T-helper 22 cell (primary cell): ENCODE measurements at places on chromosomes 4 and X.
A peak's percentile ranks its signal among the peaks of the same experiment; 100 is the strongest.

DNA sequence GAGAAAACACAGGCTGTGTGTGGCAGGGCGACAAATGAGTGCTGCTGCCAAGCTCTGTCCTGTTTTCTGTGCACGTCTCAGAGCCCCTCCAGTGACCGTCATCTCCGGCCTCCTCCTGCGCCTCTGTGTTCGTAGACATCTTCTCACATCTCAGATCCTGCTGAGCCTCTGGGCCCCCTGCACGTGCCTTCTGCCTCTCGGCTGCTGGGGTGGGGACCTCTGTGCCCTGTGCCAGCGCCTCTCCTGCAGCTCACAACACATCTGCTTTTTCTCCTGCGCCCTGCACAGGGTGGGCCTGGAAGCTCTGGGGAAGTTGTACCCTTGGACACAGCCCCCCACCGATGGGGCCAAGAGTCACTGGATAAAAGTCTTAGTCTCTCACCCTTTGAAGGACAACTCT lies 2.4 kb upstream of the CTAG2 start:
- DNase-seq, result no peak

DNA sequence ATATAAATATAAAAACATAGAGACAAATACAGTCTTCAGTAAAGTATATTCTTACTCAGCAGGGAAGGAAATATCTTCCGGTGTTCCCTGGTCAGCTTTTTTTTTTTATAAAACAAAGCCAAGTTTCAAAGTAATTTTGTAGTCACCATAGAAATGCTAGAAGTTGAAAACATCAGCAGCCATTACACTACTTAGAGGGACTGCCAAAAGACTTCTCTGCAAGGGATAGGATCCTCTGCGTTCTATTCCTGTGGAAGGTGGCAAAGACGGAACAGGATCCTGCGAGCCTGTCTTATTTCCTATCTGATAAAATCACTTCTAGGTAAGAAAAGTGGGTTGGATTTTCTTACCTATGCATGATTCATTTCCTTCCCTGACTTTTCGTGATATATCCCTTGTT lies 19.4 kb downstream of the CLDN22 start:
- no peak for DNase-seq

DNA sequence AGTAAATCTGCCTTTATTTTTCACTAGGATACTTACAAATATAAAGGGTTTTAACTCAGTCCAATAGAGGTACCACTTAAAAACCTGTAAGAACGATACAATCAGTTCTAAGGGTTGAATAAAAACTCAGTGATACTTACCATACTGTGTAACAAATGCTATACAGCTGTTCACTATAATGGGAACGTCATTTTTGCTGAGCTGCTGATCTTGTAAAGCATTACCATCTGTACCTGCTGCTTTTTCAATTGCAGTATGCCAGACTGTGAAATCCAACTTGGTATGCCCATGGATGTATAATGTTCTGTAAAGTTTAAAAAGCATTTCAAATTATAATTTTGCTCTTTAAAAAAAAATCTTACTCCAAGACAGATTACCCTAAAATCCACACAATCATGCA lies 111.2 kb downstream of the ARAP2 start:
- DNase-seq, result no peak

DNA sequence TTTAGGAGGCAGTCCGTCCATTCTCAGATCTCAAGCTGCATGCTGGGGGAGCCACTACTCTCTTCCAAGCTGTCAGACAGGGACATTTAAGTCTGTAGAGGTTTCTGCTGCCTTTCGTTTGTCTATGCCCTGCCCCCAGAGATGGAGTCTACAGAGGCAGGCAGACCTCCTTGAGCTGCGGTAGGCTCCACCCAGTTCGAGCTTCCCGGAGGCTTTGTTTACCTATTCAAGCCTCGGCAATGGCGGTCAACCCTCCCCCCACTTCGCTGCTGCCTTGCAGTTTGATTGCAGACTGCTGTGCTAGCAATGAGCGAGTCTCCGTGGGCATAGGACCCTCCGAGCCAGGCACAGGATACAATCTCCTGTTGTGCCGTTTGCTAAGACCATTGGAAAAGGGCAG lies 10.7 kb upstream of the ADH5 start:
- no peak for DNase-seq

DNA sequence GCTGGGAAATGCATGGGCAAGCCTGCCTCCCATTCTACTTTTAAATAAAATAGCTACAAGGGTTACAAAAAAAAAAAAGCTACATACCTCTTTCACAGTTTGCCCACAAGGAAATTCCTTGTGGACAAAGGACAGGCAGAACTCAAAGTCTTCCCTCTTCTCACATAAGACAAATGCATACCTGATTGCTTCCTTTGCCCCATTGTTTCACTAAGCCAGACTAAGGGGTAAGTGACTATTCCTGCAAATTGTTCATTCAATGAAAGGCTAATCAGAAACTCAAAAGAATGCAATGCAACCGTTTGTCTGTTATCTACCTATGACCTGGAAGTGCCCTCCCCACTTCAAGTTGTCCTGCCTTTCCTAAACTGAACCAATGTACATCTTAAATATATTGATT lies 780.6 kb downstream of the FAM133A start:
- no peak for DNase-seq

DNA sequence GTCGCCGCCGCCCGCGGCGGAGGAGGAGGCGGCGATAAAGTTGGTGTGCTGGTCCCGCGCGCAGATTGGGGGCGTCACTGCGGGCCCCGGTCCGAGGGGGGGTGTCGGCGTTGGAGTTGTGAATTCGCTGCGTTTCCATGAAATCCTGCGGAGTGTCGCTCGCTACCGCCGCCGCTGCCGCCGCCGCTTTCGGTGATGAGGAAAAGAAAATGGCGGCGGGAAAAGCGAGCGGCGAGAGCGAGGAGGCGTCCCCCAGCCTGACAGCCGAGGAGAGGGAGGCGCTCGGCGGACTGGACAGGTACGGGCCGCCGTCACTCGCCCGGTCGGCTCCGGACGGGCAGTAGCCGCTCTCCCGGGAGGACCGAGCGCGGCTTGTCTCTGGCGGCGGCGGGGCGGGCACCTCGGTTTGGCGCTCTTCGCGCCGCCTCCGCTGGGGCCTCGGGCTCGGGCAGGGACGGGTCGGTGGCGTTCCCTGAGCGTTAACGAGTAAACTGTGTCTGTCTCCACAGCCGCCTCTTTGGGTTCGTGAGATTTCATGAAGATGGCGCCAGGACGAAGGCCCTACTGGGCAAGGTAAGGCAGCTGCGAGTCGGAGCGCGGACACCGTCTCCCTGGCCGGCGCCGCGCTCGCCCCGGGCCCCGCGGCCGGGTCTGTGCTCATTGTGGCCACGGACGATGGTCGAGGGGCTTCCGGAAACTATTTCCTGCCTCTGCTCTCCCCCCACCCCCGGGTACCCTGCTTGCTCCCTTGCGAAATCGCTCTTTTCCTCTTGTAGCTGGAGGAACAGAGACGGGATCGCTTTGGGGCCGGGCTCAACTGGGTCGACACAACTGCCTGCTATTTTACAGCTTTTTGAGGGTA lies 658 bp downstream of the KDM6A start:
- DNase-seq, result peak; percentile 50

DNA sequence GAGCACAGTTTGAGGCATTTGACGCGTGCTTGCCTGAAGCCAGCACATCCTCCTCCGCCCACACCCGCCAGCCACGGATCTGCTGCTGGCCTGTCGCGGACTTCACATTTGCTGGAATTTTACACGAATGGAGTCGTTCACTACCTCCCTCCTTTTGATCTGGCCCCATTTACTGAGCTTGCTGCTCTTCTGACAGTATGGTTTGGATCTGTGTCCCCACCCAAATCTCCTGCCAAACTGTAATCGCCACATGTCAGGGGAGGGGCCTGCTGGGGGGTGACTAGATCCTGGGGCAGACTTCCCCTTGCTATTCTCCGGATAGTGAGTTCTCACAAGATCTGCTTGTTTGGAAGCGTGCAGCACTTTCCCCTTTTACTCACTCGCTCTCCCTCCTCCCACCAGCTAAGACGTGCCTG lies 19.9 kb upstream of the CPLX1 start:
- no peak for DNase-seq

DNA sequence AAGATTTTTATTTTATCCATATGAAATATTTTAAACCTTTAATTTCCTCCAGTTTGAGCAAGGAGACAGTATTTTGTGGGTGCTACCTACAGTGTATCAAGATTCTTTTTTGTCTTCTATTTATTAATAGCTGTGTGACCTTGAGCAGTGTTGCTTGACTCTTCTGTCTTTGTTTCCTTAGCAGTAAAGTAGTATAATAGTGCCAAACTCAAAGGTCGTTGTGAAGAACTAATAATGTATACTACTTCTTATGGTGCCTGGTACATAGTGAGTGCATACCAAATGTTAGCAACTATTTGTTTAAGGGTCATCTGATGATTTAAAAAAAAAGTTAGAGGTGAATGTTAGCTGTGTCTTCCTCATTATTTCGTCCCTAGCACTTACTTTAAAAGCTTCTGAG lies 30.5 kb downstream of the SMARCAD1 start:
- no peak for DNase-seq

DNA sequence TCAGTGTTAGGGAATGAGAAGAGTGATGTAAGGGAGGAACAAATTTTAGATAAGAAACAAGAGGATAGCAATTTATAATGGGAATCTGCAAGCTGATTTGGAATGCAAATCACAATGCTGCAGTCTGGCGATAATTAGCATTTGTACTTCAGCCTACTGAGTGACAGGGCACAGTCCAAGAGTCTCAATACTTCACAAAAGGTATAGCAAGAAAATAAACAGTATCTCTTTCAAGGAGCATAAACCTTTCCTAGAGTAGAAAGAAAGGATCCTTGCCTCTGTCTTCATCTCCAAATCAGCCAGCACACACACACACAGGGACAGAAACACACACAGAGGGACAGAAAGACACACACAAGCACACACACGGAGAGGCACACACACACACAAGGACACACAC lies 1.1 kb upstream of the GPM6A start:
- no peak for DNase-seq

GRCh38 chrX:103187953-103188475 lies 26.9 kb upstream of the BEX4 start:
- no peak for DNase-seq

- DNase-seq, result no peak
These were observed 142.4 kb upstream of the ANKRD50 start for GRCh38 chr4:124854968-124855367.

DNA sequence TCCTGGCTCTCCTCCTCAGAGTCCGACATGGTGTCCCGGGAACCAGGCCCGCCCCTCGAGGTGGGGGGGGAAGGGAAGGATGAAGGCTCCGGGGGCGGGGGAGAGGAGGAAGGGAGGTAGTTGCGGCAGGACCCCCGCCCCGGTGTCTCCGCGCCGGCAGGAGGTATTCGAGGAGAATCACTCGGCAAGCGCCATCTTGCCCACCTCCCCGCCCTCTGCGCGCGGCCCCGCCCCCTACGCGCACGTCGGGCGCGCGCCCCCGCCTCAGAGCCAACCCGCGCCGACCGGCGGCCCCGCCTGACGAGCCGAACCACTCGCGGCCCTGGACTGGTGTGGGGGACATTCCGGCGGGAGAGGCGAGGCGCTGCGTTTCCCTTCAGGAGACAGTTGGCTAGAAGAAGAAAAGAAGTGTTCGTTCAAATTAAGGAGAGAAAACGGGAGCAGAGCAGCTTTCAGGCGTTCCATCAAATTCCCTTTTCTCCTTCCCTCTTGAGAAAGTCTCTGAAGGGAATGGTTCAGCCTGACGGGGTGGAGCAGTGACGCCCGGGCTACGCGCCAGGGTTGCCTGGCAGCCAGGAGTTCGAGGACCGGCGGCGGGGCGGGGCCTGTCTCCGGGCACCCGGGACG lies at the start of gene RAB28:
TSS of gene RAB28 (minus strand) at position 219 of the 627 bp plus-strand sequence.
- peak; percentile 85 for DNase-seq

- no peak for DNase-seq
These were observed 5.2 kb upstream of the NDNF start for GRCh38 chr4:121077496-121077895.

DNA sequence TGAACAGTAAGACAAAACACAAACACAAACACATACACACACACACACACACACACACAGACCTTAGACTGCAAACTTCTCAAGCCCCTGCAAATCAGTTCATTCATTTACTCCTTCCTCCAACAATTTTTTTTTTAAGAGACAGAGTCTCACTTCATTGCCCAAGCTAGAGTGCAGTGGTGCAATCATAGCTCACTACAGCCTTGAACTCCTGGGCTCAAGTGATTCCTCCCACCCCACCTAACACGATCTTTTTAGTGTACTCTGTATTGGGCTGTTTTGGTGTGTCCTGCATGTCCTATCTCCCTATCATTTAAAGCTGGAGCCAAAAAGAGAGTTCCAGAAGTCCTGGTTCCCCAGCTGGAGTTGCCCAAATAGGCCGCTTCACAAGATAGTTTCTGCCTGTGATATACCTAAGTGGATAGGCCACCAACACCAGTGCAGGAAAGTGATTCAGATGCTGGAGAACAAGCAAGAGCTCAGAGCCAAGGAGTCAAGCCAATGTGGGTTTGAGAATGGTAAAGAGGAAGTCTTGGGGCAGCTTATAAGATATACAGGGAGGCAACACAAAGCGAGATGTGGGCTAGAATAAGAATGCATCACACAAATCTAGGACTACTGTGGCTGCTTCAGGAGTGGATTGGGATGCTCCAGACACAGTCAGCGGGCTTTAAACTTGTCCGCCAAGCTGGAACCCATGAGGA lies 85.4 kb upstream of the RAPGEF2 start:
- DNase-seq, result no peak

DNA sequence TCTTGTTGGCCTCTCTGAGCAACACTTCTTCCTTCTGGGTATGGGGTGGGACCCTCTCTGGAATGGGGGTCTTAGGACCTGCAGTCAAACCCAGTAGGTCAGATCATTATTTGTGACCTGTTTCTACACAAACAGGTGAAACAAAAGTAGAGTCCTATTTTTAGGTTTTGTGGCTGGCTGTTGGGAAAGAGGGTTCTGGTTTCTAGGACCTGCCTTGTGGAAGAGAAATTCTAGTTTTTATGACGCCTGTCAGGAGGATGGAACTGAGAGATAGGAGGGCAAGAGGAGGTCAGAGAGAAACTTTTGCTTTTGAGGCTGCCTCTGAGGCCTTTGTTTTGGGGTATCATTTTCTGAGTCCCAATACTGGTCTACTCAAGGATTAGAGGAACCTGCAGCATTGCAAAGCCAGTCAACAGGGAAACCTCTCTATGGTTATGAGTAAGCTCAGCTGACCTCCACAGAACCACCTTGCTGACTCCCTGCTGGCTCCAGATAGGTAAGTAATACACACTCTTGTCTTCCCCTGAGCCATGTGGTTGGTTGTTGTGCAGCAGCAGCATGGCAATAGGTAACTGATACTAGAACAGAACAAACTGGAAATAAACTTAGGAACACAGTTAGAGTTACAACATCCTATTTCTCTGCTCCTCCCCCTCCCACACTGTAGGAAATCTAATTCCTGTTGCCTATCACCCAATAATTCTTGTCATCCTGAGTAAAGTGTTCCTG lies 114.7 kb upstream of the VCX3B start:
- DNase-seq, result no peak

- no peak for DNase-seq
These were observed 246.3 kb downstream of the PPP3CA start for GRCh38 chr4:101101072-101101471.

- DNase-seq, result no peak
These were observed 215.1 kb upstream of the HDX start for GRCh38 chrX:84717343-84717742.

DNA sequence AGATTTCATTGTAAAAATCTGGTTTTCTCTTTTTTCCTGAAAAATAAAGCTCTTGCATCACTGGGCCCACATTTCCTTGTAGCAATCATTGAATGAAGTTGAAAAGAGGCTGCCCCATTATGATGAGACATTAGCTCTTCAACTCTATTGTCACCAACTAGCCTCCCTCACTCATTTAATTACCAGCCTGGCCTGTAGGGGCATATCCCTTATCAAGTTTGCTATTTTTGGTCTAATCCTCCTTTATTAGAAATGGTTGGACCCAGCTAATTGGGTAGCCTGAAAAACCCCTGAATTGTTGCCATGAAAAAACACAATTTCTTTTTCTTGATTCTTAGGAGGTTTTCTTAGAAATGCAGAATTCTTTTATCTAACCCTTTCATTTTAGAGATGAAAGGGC lies 164.6 kb upstream of the CASK start:
- DNase-seq, result no peak
